ENCODE measurements at places on chromosomes 2 and 18.

DNA sequence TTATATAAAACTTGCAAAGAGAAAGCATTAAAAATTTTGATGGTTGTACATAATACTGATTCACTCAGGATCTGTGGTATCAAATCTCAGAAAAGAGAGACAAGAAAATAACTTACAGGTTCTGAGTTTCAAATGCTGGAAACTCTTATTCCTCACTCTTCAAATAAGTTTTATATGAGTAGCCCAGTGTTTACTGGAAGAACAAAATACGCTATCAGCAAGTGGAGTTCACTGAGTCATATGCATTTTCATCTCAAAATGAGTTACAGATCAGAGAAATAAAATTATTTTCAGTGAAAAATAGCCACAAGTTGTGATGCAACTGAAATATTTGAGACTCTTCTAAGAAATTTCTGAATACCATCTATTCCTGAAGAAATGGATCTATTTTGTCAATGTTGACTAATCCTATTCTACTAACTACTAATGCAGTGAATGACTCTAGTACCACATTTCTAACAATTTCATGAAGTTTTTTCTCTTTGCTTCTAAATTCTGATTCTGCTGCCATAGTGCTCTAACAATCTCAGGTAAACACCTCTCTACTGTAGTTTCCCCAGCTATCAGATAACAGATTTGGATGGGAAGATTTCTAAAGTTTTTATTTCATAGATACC is 391.7 kb downstream of the ZEB2 start:
- no peak for DNase-seq

DNA sequence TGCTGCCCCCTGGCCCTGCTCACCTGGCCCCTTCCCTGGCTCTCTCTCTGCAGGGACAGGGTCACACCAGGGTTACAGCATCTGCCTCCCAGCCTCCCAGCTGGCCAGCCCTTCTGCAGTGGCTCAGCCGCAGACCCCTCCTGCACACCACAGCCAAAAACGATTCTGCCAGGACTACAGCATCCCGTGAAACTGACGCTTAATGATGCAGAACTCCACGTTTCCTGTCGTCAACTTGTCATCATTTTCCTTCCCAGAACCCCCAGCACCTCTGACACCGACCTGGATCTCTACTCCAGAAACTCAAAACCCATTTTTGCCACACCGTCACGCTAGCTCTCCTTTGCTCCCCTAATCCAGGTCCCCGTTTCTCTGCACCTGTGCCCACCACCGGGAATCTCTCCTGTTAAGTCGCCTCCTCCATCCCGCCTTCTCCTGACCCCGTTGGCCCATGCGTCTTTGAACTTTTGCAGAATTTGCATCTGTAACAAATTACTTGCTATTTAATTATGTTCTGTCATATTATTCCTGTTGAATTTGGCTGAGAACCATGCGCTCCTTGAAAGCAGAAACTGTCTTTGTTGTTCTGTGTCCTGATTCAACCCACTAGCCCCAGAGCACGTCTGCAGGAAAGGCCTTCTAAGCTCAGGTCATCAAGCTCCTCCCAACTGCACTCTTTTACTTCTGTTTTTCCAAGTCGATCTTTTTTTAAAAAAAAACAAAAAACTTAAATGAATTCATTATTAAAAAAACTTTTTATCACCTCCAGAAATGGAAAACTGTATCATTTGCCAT is 173.2 kb upstream of the COPS8 start:
- DNase-seq: no peak

- no peak for DNase-seq
Measured at GRCh38 chr2:157184161-157184895, 73.2 kb upstream of the GALNT5 start.

GRCh38 chr2:216066230-216066629 is 15.4 kb downstream of the PECR start:
- DNase-seq: no peak

DNA sequence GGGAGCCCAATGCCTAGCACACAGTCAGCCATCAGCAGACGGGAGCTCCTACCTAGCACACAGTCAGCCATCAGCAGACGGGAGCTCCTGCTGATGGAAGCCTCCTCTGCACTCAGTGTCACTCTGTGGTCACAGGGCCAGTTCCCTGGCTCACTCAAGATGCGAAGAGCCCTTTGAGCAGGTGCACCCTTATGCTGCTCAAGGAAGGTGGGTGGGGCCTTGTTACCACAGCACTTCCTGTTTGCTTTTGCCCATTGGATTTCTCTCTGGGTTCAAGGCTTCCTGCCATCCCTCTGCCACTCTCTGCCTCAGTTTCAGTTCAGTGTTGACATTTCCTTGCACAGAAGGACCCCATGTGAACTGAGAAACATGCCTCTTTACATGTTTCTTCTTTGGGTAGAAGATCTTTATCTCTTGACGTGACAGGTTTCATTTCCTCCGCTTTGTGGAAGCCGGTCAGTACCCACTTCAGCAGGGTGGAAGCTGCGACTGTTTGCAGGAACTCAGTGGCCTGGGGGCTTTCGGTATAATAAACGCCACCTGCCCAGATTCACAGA is 11.6 kb downstream of the TRIB2 start:
- DNase-seq: no peak

GRCh38 chr2:55936351-55936750 is 12.8 kb upstream of the EFEMP1 start:
- DNase-seq: no peak

DNA sequence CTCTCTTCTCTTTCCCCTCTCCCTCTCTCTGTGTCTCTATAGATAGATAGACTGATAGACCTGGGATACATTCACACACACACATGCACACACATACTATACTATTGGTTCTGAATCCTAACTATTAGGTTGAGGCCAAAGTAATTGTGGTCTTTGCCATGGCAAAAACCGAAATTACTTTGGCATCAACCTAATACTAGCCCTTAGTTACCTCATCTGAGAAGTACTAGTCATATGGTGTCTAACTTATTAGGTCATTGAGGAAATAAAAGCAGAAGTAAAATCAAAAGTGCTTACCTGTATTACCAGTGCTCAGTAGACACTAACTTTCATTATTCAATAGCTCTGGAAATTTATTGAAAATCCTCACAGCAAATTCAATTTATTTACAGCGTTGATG is 451.5 kb downstream of the EPHA4 start:
- DNase-seq: no peak

DNA sequence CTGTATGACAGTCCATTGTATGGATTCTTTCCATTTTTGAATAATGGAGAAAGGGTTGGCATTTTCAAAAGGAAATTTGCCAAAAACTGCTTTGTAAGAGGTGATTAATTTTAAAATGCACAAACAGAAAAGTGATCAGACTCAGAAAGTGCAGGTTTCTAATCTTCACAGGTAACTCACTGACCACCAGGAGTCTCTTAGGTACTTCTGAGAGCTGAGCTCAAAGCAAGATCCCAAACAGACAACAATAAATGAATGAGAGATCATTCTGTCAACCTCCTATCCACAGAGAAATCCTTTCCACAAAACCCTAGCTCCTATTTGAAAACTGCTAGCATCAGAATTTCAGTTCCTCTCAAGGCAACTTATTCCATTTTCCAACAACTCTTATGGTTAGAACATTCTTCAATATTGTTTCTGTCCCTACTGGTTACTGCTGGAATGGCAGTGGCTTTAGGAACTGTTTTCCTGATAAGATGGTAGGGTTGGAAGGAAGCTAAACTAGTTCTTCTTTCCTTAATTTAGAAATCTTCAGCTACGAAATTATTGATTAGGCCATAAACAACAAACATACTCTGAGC is 20.6 kb upstream of the HAAO start:
- DNase-seq: peak; percentile 63

DNA sequence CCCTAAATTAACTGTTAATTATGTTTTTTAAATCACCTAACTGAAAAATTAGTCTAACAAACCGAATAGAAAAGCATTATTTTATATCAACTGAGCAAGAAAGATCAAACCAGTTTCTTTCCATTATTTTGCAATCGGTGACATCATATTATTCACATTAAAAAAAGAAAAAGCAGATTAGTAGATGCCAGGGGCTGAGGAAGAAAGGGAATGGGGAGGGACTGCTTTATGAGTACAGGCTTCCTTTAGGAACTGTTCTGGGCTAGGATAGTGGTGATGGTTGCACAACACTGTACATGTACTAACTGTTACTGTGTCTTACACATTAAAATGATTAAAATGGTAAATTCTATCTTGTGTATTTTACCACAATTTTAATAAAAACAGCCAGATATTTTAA is 59.3 kb downstream of the COBLL1 start:
- DNase-seq: peak; percentile 46

GRCh38 chr18:60146220-60146960 is 226.2 kb downstream of the MC4R start:
- no peak for DNase-seq

- no peak for DNase-seq
Measured at GRCh38 chr2:3000968-3001367, 376.6 kb downstream of the EIPR1 start.

DNA sequence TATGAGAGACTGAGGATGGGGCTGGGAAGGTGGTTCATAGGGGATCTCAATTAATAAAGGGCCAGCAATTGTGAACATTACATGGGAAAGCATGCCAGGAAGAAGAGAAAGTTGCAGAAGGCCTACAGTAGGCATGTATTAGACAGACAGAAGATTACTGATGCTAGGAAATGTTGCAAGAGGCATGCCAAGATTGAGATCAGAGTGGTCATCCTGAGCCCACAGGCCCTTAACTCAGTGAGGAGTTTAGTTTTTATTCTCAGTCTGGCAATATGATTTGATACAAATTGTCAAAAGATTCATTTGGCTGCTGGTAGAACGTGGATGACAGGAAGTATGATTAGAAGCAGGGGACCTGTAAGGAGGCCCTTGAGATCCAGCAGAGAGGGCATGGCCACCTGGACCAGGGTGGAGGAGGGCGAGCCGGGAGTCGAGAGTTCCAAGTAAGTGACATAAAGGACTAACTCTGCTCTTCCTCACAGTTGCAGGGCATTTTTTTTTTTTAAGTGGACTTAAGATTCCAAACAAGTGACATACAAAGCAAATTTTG is 54.9 kb downstream of the EPHA4 start:
- no peak for DNase-seq

- DNase-seq: no peak
Measured at GRCh38 chr18:6509417-6509816, 94.7 kb upstream of the L3MBTL4 start.

- DNase-seq: no peak
Measured at GRCh38 chr2:52084759-52085158, 1052.8 kb upstream of the NRXN1 start.

DNA sequence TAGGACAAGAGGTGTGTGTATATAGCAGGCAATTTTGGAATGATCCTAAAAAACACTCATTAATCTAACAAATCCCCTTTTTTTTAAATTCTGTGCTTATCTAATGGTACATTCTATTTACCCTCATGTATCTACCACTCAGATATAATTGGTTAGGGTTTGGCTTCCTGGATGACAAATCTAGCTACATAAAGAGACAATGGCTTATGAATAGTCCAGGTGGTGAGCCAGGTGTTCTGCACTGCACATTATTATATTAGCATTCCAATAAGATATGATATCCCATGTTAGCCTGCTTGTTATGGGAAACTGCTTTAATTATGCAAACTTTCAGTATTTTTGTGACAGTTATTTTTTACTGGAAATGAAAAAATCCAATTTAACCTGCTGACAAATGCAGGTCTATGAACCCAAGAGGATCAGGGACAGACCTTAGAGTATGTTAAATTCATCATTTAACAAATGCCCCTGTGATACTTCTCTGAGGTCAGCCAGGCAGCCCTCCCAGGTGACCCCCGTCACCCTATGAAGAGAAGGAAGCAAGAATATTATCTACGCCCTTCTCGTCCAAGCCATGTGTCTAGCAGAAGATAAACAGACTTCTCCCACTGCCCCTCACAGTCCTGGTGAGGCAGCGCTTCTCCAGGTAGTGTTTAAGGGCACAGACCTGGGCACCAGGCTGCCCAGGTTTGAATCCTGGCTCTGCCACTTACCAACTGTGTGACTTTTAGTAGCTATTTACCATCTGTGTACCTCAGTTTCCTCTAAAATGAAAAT is 83.0 kb downstream of the ADD2 start:
- DNase-seq: no peak

DNA sequence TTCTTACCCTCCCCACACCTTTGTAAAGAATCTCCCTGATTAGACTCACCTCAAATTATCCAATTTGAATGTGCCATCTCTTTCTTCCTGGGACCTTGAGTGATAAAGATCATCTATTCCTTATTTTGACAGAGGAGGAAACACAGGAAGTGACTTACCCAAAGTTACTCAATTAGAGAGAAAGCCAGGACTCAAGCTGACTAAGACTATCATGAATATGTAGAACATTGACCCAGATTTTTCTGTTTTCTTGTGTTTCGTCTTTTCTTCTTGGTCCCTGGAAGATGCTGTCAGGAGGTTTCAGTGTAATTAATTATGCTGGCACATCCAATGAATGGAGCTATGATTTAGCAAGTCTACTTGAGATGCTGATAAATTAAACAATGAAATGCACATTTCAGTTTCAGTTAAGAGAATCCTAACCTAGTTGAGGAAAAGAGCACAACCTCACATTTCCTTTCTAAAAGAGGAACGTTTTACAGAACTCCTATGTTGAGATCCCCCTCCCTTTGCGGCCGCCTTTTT is 380.4 kb downstream of the CLIP4 start:
- no peak for DNase-seq

DNA sequence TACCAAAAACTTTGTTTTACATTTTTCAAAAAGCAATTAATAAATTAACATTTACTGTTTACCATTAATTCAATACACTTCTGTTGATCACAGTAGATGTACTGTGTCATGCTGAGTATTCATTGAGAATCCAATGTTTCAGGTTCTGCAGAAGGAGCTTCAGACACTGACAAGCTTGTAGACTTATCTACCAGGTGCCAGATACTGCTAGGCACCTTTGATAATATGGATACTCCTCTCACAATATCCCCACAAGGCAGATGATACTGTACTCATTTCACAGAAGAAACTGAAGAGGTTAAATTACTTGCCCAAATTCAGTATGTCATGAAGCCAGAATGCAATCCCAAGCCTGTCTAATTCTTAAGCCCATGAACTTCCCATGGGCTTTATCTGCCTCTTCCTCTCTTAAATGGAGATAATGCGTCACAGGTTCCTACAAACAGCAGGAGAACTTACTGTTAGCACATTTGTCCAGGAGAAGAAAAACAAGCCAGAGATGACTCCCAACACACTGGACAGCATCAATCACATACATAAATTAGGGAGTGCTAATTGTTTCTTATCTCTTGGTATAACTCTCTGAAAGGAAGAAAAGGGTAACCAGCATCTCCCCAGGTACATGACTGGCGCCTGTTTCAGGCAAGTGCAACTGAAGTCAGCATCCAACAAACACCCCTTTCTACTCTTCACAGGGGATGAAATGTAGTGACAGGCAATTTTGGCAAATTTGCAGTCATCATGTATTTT is 27.4 kb downstream of the ITSN2 start:
- DNase-seq: peak; percentile 33

Data from muscle of leg (tissue), 16 donors.